ENCODE measurements at places on chromosomes 7 and 10.

GRCh38 chr10:102632394-102633111 is 11.7 kb upstream of the TRIM8 start:
- no peak for DNase-seq

- DNase-seq: no peak
Measured at GRCh38 chr7:84188786-84189405, 5.7 kb downstream of the SEMA3A start.

DNA sequence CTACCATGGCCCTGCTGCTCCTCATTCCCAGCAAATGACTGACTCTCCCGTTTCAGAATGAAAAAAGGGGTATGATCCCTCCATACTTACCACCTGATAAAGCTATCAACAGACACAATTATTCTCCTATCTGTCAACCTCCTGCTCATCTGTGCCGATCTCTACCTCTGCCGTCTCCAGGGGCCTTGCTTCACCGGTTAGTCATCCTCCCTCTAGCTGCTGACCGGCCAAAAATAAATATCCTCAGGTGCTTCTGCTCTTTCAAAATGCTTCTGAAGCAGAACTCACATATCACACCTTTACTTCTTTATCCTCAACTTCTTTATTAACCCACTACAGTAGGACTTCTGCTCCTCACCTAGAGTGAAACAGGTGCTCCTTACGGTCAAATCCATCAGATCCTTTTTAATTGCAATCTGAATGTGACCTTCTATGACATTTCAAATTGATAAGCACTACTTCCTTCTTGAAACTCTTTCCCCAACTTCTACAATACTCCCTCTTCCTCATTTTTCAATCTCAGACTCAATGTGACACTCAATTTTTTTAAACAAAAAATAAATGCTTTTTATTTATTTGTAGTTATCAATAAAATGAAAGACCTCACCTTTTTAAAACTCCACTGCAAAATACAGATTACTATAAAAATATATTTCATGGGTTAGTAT is 63.2 kb downstream of the LMBR1 start:
- no peak for DNase-seq

GRCh38 chr7:67637023-67637358 is 640.4 kb downstream of the TYW1 start:
- no peak for DNase-seq

DNA sequence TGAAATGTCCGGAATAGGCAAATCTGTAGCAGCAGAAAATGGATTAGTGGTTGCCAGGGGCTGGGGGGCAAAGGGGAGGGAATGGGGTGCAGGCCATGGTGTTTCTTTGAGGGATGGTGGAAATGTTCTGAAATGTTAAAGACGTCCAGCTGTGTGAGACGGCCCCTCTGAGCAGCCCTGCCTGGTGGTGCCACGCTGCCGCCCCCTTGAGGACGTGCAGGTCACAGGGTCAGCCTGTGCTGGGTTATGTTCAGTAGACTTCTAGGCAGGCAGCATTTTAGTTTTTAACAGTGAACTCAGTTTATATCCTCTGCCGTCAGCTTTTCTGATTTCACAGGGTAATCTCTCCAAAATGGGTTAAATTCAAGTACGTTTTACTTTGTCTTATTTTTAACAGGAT is 9.4 kb downstream of the NUB1 start:
- no peak for DNase-seq

- DNase-seq: no peak
Measured at GRCh38 chr10:26837139-26837538, 23.6 kb downstream of the ABI1 start.

GRCh38 chr10:50648089-50648934 is 24.6 kb upstream of the SGMS1 start:
- no peak for DNase-seq

GRCh38 chr7:158024881-158025280 is 562.7 kb downstream of the PTPRN2 start:
- no peak for DNase-seq

DNA sequence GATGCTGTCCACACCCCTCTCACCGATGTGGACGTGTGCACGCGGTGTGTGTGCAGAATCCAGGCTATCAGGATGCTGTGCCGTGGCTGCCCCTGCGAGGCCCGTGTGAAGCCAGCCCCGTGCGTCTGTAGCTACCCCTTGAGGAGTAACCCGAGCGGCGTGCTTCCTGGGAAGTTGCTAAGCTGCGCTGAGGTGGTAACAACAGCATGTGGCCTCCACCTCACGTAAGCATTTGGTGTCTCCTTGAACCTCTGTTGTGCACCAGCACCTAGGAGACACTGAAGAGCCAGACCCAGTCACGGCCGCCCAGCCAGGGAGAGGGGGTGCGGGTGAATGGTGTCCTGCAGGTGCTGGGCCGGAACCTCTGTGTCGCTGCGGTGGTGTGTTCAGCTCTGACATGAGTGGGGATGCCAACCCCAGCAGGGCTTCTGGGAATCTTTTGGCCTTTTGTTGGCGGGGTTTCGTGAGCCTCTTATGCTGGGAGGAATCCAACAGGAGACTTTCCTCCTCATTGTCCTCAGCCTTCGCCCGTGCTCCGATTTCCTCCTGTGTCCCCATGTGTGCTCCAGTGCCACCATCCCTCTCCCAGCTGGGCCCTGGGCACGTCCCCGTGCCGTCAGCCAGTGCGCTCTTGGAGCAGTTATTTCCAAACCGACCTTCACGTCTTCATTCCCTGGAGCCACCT is 60.4 kb downstream of the DNAJB6 start:
- DNase-seq: no peak

GRCh38 chr7:137017221-137017620 is 148.8 kb downstream of the CHRM2 start:
- no peak for DNase-seq

DNA sequence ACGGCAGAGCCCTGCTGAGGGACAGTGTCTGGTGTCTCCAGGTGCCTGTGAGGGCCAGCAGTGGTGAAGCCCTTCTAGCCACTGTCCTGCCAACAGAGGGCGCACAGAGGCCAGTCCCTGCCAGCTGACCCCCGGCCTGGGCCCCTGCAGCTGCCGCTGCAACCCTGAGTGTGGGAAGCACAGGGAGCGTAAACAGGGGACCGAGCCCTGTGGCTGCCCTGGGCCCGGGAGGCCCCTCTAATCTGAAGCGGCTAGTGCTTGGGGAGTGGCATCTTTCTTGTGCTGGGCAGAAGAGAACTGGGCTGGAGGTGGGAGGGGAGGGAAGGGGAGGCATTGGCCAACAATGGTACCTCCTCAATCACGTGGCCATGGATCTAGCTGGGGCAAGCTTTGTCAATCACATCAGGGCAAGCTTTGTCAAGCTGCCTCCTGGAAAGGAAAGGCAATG is 34.6 kb downstream of the TRIM8 start:
- peak; percentile 65 for DNase-seq

DNA sequence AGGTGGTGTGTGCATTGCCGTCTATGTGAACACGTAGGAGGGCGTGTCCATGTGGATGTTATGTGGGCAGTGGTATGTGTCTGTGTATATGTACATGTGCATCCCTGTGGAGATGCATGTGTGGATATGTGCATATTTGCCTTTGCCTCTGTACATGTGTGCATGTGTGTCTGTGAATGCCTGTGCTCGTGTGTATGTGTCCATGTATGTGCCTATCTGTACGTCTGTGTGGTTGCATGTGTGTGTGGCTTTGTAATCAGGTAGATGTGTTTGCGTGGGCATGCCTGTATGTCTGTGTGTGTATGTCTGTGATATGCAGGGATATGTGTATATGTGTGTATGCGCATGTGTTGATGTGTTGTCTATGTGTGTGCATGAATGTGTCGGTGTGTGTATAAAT is 19.7 kb downstream of the ADCY1 start:
- no peak for DNase-seq

DNA sequence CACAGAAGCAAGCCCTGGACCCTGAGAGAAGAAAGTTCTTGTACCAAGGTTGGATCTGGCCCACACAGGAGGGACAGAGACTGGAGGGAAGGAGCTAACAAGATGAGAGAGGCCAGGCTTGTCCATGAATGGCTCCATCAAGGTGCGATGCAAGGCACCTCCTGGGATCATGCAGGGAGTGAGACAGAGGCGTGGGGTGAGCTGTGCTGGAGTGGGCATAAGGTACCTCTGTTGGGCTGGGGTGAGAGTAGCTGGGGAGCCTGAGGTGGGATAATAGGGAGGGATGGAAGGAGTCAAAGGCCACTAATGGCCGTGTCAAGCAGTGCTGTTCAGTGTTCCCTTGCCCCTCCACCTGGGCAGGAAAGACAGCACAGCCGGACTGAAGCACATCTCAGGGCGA is 9.9 kb downstream of the TMEM72 start:
- no peak for DNase-seq

- DNase-seq: no peak
Measured at GRCh38 chr7:73735528-73735905, 3.1 kb downstream of the ABHD11 start.

DNA sequence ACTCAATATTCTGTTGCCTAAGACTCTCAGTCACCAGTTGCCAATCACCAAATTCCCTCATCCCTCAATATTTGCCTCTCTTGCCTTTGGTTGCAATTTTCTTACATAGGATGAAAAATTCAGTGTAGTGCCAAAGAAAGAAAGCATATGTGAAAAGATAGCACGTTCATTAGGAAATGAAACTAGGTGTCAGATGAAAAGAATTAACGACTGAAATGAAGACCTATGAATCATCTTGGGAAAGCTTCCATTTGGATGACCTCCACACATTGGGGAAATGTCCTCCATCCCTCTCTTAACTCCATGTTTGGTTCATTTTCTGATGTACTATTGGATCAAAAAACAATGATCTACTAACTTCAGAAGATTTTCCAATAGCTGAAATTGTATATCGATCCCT is 145.1 kb upstream of the MEOX2 start:
- DNase-seq: no peak

GRCh38 chr10:61642676-61643075 is 20.1 kb upstream of the CABCOCO1 start:
- no peak for DNase-seq

DNA sequence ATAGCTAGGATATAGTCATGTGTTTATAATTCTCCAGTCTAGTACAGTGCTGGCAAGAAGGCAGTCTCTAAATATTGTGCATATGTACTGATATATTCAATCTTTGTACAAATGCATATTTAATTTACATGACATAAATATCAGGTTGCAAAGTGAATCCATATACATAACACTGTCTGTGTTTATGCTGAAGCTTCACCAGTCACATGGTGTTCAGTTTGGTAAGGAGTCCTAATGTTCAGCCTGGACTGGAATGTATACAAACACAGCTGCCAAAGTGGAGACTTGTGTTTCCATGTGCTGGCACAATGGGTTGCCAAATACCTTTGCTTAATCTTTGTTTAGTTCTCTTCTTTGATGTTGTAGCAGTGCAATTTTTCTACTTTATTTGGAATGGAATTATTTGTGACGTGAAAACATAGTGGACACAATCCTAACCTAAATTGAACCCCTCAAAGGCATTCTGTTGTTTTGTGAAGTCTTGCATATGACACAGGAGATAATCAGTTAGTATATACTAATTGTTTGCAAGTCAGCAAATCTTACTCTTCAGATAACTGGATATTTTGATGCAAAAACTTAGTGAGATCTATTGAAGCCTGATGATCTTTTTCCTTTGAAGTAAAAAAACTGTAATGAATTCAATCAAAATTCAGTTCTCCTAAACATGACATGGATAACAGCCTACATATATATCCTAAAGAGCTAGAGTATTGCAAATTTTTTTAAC is 17.3 kb upstream of the ARL4A start:
- no peak for DNase-seq

- DNase-seq: peak; percentile 99
Measured at GRCh38 chr7:141416650-141417270, 134.4 kb upstream of the AGK start.

DNA sequence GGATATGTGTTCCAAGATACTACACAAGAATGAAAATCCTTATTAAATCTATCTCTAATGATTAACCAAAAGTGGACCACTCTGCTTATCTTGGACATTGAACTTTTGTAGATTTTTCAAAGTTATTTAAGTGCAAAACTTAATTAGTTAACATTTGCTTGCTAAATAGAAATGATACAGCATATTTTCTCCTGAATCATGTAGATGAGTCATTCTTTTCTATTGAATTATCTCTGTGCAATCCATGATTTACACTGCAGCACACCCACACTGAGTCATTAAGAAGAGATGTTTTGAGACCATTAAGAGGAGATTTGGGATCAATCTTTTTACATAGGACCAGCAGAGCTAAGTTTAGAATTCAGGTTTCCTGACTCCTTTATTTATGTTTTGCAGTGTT is 6.6 kb upstream of the ABCC2 start:
- no peak for DNase-seq

DNA sequence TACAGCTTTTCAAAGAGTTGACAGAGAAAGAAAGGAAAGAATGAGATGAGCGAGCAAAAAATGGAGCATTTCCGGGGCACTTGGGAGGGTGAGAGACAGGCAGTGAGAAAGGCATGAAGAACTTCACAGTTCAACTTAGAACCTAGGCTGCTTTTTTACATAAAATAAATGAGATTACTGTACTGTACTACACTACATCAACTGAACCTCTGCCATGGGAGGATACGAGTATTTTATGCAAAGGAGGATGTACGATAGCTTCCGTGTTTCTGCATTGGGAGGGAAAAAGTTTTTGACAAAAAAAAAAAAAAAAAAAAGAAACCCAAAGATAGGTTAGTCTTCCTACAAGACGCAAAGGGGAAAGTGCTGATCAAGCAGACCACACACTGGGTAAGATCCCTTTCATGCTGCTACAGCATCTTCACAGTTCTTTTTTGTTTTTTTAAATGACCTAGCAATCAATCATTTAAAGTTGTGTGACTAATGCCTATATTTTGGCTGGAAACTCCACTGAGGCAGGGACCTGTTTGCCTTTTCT is 88.0 kb downstream of the RAPGEF5 start:
- no peak for DNase-seq

- DNase-seq: no peak
Measured at GRCh38 chr10:69817078-69817581, 15.4 kb downstream of the COL13A1 start.

GRCh38 chr7:147483634-147484292 is 1106.8 kb upstream of the C7orf33 start:
- DNase-seq: peak; percentile 23

DNA sequence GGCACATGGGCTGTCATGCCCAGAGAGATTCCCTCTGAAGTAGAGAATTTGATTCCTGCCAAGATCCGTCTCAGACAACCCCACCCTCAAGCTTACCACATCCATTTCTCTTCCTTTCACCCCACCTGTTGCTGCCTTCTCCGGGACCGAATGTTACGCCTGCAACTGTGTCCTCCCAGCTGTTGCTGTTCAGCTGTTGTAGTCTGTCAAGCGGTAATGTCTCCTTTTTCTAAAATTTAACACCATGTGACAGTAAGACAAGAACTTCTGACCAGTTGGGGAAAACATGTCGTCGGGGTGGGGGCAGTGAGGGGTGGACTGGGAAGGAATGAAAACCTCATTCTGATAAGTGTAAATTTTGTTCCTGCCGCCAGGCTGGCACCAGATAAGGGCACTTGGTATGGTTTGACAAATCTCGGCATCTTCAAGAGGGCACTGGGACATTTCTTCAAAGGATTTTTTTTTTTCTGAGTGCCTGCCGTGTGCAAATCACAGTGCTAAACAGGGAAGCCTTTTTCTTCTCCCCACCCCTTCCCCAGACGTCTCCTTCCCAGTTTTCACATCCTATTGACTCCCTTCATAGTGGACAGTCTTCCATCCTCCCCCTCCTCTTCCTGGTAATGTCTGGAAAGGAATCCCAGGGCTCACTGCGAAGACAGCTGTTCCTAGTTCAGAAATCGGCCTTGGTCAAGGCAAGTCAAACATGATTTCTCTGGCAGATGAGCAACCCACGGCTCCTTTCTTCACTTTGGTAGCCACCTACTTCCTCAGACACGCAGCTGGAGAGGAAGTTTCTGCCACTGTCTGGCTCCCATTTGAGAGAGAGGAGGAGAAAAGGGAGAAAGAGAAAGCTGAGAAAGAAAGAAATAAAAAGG is 5.0 kb upstream of the CELF2 start:
- DNase-seq: no peak

Measured in NCI-H345 (cell line).